ENCODE measurements at places on chromosomes 6 and 20. TPM values are rescaled to one million over a fixed set of nuclear protein-coding genes. Genes with fewer than 3 reads are reported as not detected.

GRCh38 chr6:2594868-2595267 lies 155.9 kb downstream of the MYLK4 start:
- no peak overlapping the region for H3K27ac ChIP-seq
- no peak overlapping the region for H3K4me3 ChIP-seq
- H3K36me3 ChIP-seq = no peaks in the 10 kb centered on the region
- H3K27me3 ChIP-seq = peaks cover 21% of the 10 kb centered on the region

Gene CST5
- polyA plus RNA-seq = not detected

Gene MCCD1
- polyA plus RNA-seq = not detected

Gene IP6K3
- not detected for polyA plus RNA-seq

Gene SLC22A7
- not detected for polyA plus RNA-seq

Gene CST7
- polyA plus RNA-seq = 2.4 TPM

GRCh38 chr6:55897346-55897745 lies 22.0 kb upstream of the BMP5 start:
- no peak overlapping the region for H3K4me3 ChIP-seq
- H3K27me3 ChIP-seq = no peaks in the 10 kb centered on the region
- no peaks in the 10 kb centered on the region for H3K4me1 ChIP-seq
- H3K27ac ChIP-seq = no peak overlapping the region
- DNase-seq = no peak
- no peaks in the 10 kb centered on the region for H3K36me3 ChIP-seq

Gene GPX5
- polyA plus RNA-seq = not detected

DNA sequence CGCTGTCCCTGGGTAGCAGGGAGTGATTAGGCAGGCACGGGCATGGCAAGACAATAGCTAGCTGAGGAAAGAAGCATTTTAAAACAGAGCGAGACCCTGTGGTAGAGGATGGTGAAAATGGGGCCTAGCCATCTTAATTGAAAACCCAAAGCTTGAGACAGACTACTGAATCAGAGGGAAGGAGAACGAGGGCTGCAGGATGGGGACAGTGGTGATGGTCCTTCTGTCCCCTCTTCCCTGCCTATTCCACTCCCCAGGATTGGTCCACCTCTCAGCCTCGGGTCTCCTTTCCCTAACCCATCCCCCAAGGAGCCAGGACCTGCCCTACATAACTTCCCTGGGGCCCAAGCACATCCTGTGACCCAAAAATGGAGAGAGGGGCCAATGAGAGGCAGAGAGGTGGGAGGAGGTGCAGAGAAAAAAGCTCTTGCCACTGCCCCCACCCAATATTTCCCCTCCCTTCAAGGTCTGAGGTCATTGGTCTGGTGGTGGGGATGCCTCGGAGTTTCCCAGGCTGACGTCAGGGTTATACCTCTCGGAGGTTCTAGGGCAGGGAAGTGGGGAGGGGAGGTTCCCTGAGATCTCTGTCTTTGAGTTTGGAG lies 884 bp upstream of the CUTA start:
- H3K27me3 ChIP-seq = peaks cover 8% of the 10 kb centered on the region
- peak overlapping the region; percentile 85 for H3K4me3 ChIP-seq
- no peak for DNase-seq
- H3K36me3 ChIP-seq = no peaks in the 10 kb centered on the region
- H3K27ac ChIP-seq = peak overlapping the region; percentile 98
- peaks cover 45% of the 10 kb centered on the region for H3K4me1 ChIP-seq

Gene CFAP61
- not detected for polyA plus RNA-seq

- H3K27me3 ChIP-seq = no peaks in the 10 kb centered on the region
- no peak for DNase-seq
- no peaks in the 10 kb centered on the region for H3K4me1 ChIP-seq
- H3K4me3 ChIP-seq = no peak overlapping the region
These were observed 125.4 kb upstream of the SAMD5 start for GRCh38 chr6:147382945-147383554.

- H3K27ac ChIP-seq = no peak overlapping the region
- H3K36me3 ChIP-seq = no peaks in the 10 kb centered on the region
- no peak overlapping the region for H3K4me3 ChIP-seq
These were observed 236.9 kb downstream of the CD109 start for GRCh38 chr6:73932866-73933265.

Gene BPIFB1
- not detected for polyA plus RNA-seq

GRCh38 chr20:5927749-5928462 lies 22.4 kb downstream of the TRMT6 start:
- no peaks in the 10 kb centered on the region for H3K36me3 ChIP-seq
- H3K4me1 ChIP-seq = peaks cover 9% of the 10 kb centered on the region
- H3K27ac ChIP-seq = no peak overlapping the region
- H3K27me3 ChIP-seq = peaks cover 41% of the 10 kb centered on the region
- no peak overlapping the region for H3K4me3 ChIP-seq

DNA sequence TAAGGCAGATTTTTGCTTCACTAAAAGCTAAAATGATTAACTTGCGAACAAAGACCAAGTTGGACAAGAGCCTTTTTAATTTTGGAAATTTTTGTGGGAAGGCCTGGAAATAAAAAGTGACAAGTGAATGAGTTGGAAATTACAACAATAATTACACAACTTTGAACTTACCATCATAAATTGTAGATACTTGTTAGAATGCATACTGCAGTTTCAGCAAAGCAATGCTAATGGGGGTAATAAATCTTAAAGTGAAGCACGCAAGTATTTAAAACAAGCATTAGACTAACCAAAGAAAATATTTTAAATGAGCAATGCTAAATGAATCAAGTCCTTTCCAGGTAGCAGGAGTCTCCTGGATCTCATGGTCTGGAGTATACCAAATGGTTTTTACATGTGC lies 83.2 kb upstream of the EYA4 start:
- H3K4me3 ChIP-seq = no peak overlapping the region
- no peak overlapping the region for H3K27ac ChIP-seq
- H3K36me3 ChIP-seq = no peaks in the 10 kb centered on the region
- H3K4me1 ChIP-seq = no peaks in the 10 kb centered on the region

Gene CBLN4
- polyA plus RNA-seq = not detected

GRCh38 chr6:15205321-15205720 lies 40.5 kb upstream of the JARID2 start:
- no peaks in the 10 kb centered on the region for H3K27me3 ChIP-seq
- H3K4me3 ChIP-seq = no peak overlapping the region
- DNase-seq = no peak
- H3K27ac ChIP-seq = no peak overlapping the region

- no peaks in the 10 kb centered on the region for H3K4me1 ChIP-seq
- DNase-seq = no peak
- no peak overlapping the region for H3K4me3 ChIP-seq
- H3K27ac ChIP-seq = no peak overlapping the region
- H3K36me3 ChIP-seq = peaks cover 44% of the 10 kb centered on the region
These were observed 11.5 kb upstream of the ALDH8A1 start for GRCh38 chr6:134961366-134961765.

Gene MAS1
- polyA plus RNA-seq = not detected

DNA sequence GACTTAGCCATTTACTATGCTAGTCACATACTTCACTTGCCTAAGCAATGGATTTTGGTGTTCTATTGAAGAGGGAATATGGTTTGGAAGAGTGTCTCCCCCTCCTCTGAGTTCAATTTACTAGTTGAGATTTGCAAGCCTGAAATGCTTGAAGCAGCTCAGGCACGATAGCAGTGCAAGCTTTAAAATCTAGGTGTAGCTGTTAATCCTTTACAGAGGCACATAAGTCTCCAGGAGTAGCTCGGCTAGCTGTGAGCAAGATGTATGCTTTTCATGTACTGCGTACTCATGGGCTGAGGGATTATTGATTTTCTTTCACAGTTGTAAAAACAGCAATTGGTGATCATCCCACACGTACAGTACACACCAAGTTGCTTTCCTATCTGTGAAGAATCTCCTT lies 726 bp downstream of the FLRT3 start:
- DNase-seq = no peak
- H3K27me3 ChIP-seq = peaks cover 12% of the 10 kb centered on the region
- peaks cover 8% of the 10 kb centered on the region for H3K4me1 ChIP-seq

GRCh38 chr6:137488150-137489045 lies 5.8 kb downstream of the OLIG3 start:
- H3K27me3 ChIP-seq = peaks cover 81% of the 10 kb centered on the region
- H3K4me3 ChIP-seq = peak overlapping the region; percentile 85
- H3K4me1 ChIP-seq = peaks cover 39% of the 10 kb centered on the region

- no peak overlapping the region for H3K27ac ChIP-seq
- no peak overlapping the region for H3K4me3 ChIP-seq
- H3K27me3 ChIP-seq = peaks cover 68% of the 10 kb centered on the region
- no peaks in the 10 kb centered on the region for H3K4me1 ChIP-seq
- H3K36me3 ChIP-seq = peaks cover 6% of the 10 kb centered on the region
- DNase-seq = no peak
These were observed 168.4 kb downstream of the TBXT start for GRCh38 chr6:165999279-165999678.

Gene SLC2A10
- not detected for polyA plus RNA-seq

DNA sequence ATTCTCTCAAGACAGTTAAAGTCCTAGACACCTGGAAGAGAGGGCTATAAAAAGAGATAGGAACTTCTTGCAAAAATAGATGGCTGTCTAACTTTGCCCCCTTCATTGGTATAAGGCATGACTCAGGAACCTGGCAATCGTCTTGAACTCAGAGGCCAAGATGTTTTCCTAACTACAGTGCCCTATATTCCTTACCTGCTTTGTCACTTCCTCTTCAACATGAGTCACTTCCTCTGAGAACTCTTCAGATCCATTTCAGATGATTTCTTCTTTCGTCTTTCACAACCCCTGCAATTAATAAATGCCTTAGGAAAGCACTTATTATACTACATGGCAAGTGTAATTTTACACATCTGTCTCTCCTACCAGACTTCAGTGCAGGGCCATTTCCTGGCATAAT lies 83.5 kb downstream of the HAO1 start:
- no peak overlapping the region for H3K4me3 ChIP-seq
- H3K27ac ChIP-seq = no peak overlapping the region
- H3K4me1 ChIP-seq = no peaks in the 10 kb centered on the region
- no peak for DNase-seq

Gene PTK7
- not detected for polyA plus RNA-seq

GRCh38 chr20:51159981-51160380 lies 137.1 kb upstream of the KCNG1 start:
- H3K27ac ChIP-seq = no peak overlapping the region
- DNase-seq = no peak
- H3K27me3 ChIP-seq = peaks cover 56% of the 10 kb centered on the region
- peaks cover 5% of the 10 kb centered on the region for H3K4me1 ChIP-seq
- H3K4me3 ChIP-seq = no peak overlapping the region

Gene PREX1
- 16.7 TPM for polyA plus RNA-seq

Gene RFX6
- polyA plus RNA-seq = not detected

DNA sequence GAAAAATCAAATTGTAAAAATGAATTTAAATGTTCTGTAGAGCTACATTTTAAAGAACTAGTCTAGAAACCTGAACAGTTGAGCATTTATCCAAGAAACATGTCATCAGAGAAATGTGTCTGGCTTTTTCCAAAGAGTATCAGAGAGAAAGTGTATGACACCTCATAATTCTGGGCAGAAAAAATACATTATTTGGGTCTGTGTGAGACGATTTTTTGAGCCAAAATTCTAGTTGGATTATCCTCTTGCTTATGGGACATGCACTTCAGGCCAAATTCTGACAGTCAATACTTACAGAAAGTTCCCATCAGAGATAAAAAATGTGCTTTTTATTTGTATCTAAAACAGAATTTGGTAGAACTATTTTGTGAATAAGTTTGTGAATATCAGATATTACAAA lies 1242.7 kb downstream of the EPHA7 start:
- no peaks in the 10 kb centered on the region for H3K4me1 ChIP-seq
- no peak overlapping the region for H3K4me3 ChIP-seq
- H3K27me3 ChIP-seq = no peaks in the 10 kb centered on the region

Gene CCN5
- not detected for polyA plus RNA-seq

Gene RRBP1
- polyA plus RNA-seq = 4.9 TPM

DNA sequence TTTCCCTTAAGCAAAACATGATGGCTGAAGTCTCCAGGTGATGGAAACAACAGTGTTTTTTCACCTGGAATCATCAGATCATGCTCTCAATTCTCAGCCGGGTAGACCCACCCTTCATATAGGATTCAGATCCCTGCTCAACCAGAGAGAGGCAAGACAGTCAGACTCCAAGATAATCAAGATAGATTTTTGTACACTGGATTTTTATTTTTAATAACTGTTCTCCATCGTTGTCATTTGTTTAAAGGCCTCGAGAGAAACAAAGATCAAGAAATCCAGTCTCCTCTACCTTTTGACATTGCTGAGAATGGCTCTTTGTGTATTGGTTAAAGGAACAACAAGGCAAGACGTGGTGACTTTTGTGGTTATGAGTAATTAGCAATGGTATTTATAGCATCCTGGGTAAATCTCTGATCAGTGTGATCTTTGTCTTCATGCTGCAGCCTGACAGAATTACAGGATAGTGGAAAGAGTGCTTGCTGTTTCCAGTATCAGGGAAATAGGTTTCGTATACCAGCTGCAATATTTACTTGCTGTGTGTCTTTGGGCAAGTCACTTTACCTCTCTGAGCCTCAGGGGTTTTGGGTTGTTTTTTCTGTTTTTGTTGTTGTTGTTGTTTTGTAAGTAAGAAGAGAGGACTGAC lies 29.9 kb downstream of the ID4 start:
- no peak for DNase-seq
- no peak overlapping the region for H3K27ac ChIP-seq
- H3K4me3 ChIP-seq = no peak overlapping the region
- no peaks in the 10 kb centered on the region for H3K36me3 ChIP-seq
- H3K27me3 ChIP-seq = no peaks in the 10 kb centered on the region
- H3K4me1 ChIP-seq = no peaks in the 10 kb centered on the region

DNA sequence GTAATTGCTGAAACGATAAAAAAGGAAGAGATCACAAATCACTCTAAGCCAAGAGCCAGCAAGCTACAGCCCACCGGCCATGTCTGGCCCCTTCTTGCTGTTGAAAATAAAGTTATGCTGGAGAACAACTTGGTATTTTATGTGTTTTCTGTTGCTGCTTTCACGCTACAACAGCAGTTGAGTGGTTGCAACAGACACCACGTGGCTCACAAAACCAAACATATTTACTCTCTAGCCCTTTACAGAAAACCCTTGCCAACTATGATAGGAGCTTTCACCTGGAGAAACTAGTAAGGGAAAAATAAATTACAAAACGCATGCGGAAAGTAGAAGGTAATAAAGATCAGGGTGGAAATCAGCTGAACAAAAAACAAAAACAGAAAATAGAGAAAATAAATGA lies 41.1 kb upstream of the SLCO4A1 start:
- DNase-seq = no peak
- peaks cover 5% of the 10 kb centered on the region for H3K27me3 ChIP-seq
- H3K4me1 ChIP-seq = peaks cover 57% of the 10 kb centered on the region
- no peak overlapping the region for H3K27ac ChIP-seq

DNA sequence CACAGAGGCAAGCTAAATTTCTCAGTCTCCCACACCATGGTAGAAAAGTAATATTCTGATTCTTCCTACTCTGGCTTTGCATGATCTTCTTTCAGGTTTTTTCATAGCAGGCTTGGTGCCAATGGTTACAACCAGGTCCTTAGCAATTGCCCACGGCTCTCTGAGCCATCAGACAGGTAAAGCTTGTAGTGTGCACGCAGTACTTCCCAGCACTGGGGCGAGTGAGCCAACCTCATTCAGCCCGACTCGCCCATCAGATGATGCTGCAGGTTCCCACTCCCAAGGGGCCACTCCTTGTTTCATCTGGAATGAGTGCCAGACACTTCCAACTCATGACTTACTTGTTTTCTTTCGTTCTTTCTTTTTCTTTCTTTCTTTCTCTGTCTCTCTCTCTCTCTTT lies 78.3 kb downstream of the PERP start:
- no peak for DNase-seq
- H3K27ac ChIP-seq = no peak overlapping the region

Measured in naive B cell (primary cell).